Psoas muscle (tissue), 8 donors: ENCODE measurements at places on chromosomes 7 and 10. TPM values are rescaled to one million over a fixed set of nuclear protein-coding genes. Genes with fewer than 3 reads are reported as not detected.

The LRRC72 gene
- not detected for total RNA-seq

The FAM25A gene
- total RNA-seq, result not detected

The CFTR gene
- not detected for total RNA-seq

The SLC13A1 gene
- not detected for total RNA-seq

The TBX20 gene
- not detected for total RNA-seq

The UCMA gene
- total RNA-seq, result not detected

The GIMAP6 gene
- 21.8 TPM for total RNA-seq

The ZNF485 gene
- total RNA-seq, result 3.4 TPM

The MYPN gene
- 338 TPM for total RNA-seq

The FBXL15 gene
- total RNA-seq, result 7.9 TPM

The TEX36 gene
- not detected for total RNA-seq

The RNF133 gene
- total RNA-seq, result not detected

The MTPN gene
- total RNA-seq, result 75.2 TPM

DNA sequence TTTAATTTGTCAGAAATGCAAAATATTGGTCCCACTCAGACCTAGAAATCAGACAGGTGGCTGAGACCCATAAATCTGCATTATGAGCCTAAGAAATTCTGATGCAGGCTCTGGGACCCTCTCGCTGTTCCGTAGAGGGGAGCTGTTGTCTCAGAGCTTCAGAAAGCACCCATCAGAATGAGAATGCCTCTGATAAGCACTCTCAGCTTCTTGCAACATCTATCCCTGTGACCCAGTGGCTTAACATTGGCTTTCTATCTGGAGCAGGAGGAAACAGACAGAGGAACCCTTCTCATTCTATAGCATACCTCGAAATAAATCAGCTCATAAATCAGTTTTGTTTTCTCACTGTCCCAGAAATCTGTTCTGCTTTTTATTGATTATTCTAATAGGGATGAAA, 184.6 kb upstream of the SP4 start:
- DNase-seq, result no peak

- DNase-seq, result no peak
These were observed 45.6 kb downstream of the ZNF438 start for GRCh38 chr10:30986053-30986555.

DNA sequence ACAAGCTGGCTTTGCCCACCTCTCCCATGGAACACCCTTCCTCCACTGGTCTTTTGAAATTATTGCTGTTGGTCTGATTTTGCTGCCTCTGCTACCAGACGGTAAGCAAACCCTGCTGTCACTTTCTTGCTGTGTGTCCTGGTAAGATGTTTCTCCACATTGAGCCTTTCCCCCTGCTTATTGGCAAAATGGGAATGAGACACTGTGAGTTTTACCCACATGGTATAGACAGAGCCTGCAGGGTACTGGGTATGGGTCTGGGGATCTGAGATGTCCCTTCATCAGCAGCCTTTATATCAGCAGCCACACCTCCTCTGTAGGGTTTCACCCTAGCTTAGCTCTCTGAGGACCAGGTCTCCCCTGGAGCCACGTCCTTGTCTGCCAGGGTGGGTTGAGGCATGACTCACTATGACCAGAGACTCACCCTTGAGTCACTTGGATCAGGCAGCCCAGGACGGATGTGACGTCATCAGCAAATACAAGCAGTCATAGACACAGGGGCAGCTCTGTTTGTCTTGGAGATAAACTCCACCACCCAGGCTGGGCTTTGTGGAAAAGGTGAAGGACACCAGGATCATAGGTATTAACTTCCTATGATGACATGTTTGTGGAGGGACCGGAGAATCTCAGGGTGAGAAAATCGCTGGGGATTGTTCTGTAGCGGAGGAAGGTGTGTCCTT, 17.9 kb upstream of the BAIAP2L1 start:
- peak; percentile 28 for DNase-seq

DNA sequence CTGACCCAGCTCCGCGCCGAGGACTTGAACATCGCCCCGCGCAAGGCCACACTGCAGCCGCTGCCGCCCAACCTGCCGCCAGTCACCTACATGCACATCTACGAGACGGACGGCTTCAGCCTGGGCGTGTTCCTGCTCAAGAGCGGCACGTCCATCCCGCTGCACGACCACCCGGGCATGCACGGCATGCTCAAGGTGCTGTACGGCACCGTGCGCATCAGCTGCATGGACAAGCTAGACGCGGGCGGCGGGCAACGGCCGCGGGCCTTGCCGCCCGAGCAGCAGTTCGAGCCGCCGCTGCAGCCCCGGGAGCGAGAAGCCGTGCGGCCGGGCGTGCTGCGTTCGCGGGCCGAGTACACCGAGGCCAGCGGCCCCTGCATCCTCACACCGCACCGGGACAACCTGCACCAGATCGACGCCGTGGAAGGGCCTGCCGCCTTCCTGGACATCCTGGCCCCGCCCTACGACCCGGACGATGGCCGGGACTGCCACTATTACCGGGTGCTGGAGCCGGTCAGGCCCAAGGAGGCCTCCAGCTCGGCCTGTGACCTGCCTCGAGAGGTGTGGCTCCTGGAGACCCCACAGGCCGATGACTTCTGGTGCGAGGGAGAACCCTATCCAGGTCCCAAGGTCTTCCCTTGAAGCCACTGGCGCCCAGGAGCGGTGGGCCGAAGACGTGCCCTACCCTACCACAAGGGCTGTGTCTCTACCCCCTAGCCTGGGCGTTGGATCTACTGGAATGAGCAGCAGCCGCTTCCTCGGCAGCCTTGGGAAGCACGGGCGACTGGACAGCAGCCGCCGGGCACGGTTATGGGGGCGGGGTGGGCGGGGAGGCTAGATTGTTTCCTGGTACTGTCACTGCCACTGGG, 945 bp downstream of the ADO start:
- peak; percentile 29 for DNase-seq

DNA sequence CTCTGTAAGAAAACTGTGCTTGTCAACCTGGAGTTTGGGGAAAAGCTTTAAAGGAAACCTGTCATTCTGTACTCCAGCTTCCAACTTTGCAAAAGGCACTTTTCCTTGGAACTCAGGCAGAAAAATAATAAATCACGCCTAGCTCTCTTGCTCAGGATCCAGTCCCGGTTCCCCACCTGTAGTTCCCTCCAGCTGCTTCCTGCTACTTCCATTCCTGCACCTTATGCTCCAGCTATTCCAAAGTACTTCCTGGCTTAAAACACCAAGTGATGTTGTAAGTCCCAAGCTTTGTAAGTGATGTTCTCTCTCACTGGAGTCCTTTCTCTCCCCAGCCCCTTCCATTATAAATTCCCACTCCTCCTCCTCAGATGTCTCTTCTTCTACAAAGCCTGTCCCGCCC, 98.6 kb downstream of the GRM8 start:
- DNase-seq, result no peak

DNA sequence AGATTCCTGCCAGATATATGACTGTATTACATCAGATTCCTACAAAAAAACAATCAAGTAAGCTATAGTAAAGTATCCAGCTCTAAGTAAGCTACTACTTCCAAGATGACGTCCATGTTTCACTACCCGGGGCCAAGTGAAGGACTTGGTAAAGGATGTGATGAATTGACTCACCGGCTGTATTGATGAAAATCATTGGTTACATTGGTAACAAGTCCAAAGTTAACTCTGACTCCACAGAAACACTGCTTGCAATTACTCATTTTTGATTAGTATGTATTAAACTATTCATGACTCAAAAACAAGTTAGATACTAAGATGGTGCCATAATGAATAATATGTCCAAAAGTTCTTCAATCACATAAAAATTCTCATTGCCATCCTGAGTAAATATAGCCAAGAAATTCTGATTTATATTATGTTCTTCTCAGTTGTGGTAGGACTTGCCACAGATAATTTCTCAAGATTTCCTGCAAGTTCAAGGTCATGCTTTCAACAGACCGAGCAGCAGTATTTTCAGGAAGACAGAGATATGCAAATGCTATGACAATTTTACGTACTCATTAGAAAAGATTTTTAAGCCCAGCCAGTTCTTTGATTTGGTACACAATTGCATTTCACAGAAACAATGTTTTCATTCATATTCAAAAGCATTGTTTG, 12.6 kb upstream of the DNAJC1 start:
- no peak for DNase-seq

GRCh38 chr10:127587668-127588365, 38.7 kb downstream of the NPS start:
- no peak for DNase-seq

- no peak for DNase-seq
These were observed 39.3 kb upstream of the HMX3 start for GRCh38 chr10:123096452-123096851.

- DNase-seq, result no peak
These were observed 35.4 kb upstream of the PPP2R2D start for GRCh38 chr10:131865223-131865917.

DNA sequence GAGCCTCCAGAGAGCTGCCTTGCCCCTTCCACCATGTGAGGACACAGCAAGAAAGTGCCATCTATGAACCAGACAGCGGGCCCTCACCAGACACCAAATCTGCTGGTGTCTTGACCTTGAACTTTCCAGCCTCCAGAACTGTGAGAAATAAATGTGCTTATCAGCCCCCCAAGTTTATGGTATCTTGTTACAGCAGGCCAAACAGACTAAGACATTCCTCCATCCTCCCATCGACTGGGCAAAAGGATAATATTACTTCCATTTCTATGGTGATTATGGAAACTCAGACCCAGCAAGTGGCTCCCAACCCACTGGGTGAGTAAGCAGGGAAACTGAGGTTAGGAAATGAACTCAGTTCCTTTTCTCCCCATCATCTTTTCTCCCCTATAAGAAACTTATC, 288.4 kb downstream of the KCNMA1 start:
- DNase-seq, result no peak

GRCh38 chr7:91033574-91033973, 230.7 kb upstream of the FZD1 start:
- DNase-seq, result peak; percentile 19

GRCh38 chr10:62098278-62099121, 170.1 kb downstream of the RTKN2 start:
- no peak for DNase-seq

GRCh38 chr10:103922659-103923058, 4.7 kb upstream of the STN1 start:
- no peak for DNase-seq

- DNase-seq, result no peak
These were observed 821.0 kb upstream of the CELF2 start for GRCh38 chr10:10196701-10197100.

GRCh38 chr7:150405584-150406311, 26.6 kb downstream of the ZNF775 start:
- DNase-seq, result no peak

DNA sequence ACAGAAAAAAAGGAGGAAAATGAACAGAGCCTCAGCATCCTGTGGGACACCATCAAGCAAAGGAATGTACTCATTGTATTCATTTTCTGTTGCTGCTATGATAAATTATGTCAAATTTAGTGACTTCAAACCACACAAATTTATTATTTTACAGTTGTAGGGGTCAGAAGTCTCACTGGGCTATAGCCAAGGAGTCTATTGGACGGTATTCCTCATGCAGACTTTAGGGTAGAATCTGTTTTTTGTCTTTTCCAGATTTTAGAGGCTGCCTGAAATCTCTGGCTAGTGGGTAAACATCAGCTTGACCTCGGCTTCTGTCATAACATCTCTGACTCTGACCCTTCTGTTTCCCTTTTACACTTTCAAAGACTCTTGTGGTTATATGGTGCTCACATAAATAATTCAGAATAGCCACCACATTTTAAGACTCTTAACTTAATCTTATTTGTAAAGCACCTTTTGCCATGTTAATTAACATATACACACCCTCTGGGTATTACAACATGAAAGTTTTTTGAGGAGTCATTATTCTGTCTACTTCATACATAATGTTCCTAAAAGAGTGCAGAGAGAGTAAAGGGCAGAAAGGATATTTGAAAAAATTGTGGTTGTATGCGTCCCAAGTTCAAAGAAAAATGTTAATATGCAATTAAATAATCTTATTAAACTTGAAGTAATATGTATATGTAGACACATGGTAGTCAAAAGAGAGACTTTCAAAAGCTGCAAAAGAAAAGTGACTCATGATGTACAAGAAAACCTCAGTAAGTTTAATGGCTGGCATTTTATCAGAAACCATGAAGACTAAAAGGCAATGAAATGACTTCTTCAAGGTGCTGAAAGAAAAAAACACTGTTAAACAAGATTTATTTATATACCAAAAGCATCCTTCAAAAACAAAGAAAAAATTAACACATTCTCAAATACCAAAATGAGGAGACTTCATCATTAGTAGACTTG, 70.8 kb upstream of the MEOX2 start:
- no peak for DNase-seq

- DNase-seq, result no peak
These were observed 24.6 kb downstream of the WIPI2 start for GRCh38 chr7:5214641-5215040.

DNA sequence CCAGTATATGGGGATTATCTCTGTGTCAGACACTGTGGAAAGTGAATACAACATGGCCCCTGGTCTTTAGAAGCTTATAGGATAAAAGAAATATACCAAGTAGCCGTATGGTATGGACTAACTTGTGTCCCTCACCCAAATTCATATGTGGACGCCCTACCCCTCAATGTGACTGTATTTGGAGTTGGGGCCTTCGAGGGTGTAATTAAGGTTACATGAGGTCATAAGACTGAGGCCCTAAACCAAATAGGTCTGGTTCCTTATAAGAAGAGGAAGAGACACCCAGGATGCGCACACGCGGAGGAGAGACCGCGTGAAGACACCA, 36.3 kb downstream of the ASB13 start:
- DNase-seq, result no peak
